ENCODE measurements at places on chromosomes 7 and 10.
A peak's percentile ranks its signal among the peaks of the same experiment; 100 is the strongest.

DNA sequence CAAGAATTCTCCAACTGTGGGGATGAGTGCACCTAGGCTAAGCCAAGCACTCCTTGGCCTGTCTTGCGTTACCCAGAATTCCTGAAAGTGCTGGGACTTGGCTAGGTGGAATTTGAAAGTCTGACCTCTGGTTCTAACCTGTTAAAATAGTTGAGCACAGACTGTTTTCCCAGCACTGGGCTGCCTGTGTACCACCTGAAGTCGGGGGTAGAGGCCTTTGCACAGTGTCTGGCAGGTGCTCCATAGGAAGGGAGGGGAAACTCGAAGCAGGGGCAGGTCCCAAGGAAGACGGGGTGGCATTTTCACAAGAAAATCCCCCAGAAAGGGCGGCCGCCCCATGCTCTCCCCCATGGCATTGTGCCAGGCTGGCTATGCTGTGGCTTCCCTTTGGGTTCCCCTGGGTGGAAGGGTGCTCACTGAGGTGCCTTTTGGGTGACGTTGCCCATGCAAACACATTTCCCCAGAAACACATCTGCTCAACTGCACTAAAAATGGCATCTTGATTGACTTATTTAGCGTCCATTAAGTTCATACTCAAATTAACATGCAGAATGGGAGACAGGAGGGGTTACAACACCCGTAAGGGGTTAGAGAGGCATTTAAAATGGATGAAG, 62.9 kb downstream of the SYPL1 start:
- no peak for DNase-seq

GRCh38 chr10:117186832-117187615, 10.3 kb upstream of the KCNK18 start:
- DNase-seq, result no peak

- no peak for DNase-seq
Measured at GRCh38 chr7:30684351-30684750, 2.1 kb upstream of the CRHR2 start.

- DNase-seq, result no peak
Measured at GRCh38 chr10:62907470-62908212, 91.5 kb upstream of the EGR2 start.

GRCh38 chr10:89062861-89063260, 72.3 kb downstream of the FAS start:
- no peak for DNase-seq

- no peak for DNase-seq
Measured at GRCh38 chr10:128472196-128472595, 346.0 kb upstream of the MKI67 start.

DNA sequence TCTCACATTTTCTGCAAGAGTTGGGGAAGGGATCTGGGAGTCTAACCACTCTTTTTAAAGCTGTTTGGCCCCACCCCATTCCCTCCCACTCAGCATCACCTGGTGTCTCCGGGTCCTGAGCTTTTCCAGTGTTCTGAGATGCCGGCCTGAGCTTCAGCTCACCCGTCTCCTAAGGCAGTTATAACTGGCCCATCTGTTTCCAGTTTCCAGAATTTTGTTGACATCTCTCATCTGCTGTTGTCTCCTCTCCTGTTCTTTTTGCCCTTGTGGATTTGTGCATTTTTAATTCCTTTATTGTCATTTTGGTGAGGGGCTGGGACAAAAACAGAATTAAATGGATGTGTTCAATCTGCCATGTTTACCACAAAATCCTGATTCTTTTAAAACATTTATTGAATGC, 160.6 kb downstream of the C10orf105 start:
- DNase-seq, result no peak

- no peak for DNase-seq
Measured at GRCh38 chr10:119619215-119619614, 22.5 kb upstream of the TIAL1 start.

DNA sequence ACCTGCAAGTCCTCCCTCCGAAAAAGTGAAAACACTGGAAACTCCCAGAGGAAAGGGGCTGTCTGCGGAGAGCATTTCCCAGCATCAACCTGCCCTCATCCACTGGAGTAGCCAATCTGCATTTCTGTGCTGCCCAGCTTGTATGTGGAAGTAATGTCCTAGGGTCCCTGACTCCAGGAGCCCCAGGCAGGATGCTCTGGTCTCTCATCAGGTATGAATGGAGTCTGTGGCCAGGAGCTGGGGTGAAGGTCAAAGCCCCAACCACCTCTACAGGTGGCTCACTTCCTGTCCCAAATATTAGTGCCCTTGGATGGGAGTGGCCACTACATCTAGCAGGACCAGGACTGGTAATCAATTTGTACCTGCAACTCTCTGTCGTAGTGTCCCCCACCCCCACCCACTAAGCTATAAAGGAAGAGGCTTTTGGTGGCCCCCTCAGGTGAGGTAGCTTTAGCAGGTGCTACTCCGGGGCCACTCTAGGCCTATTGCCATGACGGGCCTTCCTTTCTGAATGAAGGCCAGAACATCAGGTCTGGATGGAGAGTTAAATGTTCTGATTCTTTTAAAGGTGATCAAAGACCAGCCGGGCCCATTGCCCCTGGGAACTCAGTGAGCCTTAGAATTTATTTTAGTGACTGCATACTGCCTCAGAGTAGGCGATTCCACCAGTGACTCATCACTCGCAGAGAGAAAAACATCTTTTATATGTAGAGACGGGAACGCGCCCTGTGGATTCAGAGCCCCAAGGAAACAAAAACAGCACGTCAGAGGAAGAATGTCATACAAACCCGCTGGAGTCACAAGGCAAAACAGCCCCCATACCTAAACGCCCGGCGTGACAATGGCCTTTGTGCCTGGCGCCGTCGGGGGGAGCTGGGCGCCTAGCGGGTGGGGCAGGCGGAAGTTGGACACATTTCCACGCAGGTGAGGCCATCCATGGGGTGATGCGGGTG, 13.0 kb downstream of the EN2 start:
- no peak for DNase-seq

GRCh38 chr10:11242443-11243387, 225.0 kb downstream of the CELF2 start:
- DNase-seq, result no peak

GRCh38 chr7:22358820-22359697, 2.1 kb upstream of the RAPGEF5 start:
- no peak for DNase-seq

DNA sequence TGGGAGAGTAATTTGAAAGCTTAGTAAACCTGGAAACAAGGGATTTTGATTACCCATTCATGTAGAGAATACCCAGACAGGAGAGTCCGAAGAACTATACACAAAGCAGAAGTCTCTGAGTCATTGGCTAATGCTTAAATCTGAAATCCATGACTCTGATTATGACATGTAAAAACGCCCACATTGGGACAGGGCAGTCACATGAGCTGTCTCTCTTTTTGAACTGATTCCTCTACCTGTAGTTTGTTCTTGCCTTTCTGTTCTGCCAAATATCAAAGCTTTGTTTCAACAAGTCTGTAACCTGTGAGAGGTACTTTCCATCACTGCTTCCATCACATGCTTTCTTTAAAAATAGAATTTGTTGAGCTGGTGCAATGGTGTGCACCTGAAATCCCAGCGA, 4.3 kb upstream of the GPNMB start:
- DNase-seq, result no peak

GRCh38 chr7:26995666-26996065, 100.1 kb downstream of the HOXA1 start:
- no peak for DNase-seq

- DNase-seq, result no peak
Measured at GRCh38 chr10:71968553-71969474, 4.6 kb downstream of the CHST3 start.

GRCh38 chr7:2843711-2844152, 376 bp downstream of the GNA12 start:
- no peak for DNase-seq

- no peak for DNase-seq
Measured at GRCh38 chr10:124066126-124066700, 27.2 kb downstream of the CHST15 start.

DNA sequence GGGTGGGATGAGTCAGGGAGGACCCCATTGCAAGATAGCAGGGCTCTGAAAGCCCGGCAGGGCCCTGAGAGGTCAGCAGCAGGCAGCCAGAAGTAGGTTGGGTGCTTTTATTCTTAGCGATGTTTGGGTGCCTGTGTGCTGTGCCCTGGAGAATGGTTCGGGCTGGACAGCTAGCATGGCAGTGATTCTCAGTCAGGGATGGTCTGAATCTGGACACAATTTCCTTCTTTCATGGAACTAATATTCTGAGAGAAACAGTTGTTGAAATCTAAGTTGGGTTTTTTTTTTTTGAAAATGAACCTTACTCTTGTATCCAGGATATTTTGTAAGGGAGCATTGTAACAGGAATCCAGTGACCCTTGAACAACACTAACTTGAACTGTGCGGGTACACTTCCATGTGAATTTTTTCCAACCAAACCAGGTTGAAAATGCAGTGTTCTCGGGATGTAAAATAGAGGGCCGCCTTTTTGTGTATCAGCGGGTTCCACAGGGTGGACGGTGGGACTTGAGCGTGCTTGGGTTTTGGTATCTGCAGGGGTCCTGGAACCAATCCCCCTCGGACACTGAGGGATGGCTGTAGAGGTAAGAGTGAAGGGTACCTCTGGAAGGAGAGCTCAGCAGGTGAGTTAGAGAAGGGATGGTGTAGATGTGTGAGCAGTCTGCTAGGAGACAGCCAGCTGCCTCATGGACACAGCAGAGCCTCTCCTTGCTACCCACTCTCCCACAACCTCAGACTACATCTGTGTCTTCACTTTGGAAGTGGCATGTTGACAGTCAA, 12.5 kb downstream of the CCNY start:
- no peak for DNase-seq

- DNase-seq, result no peak
Measured at GRCh38 chr10:101061624-101062231, at the start of gene KAZALD1. Gene KAZALD1 (plus strand): TSS chr10:101061989. CDS start chr10:101062593, 604 bp downstream.

GRCh38 chr7:138295049-138295637, 164.9 kb upstream of the TRIM24 start:
- DNase-seq, result no peak

DNA sequence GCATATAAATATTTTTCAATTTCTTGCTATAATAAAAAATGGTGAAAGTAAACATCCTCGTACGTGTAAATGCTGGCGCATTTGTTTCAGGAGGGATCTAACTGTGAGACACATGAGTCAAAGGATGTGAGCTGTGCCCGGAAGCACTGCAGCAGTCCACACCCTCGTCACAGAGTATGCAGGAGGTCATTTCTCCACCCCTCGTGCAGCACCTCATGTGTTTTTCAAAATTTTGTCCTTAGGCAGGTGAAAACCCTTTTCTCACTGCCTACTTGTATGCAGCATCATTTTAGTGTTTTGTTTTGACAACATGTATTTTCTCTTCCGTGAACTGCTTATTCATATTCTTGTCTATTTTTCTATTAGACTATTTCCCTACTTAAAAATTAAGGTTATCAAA, 162.7 kb downstream of the AVL9 start:
- DNase-seq, result no peak

- DNase-seq, result no peak
Measured at GRCh38 chr7:68813551-68814080, 784.7 kb upstream of the AUTS2 start.

GRCh38 chr7:128939075-128939860, 1.5 kb downstream of the IRF5 start:
- DNase-seq, result no peak

GRCh38 chr10:70917226-70917625, 28.9 kb upstream of the PCBD1 start:
- DNase-seq, result no peak

DNA sequence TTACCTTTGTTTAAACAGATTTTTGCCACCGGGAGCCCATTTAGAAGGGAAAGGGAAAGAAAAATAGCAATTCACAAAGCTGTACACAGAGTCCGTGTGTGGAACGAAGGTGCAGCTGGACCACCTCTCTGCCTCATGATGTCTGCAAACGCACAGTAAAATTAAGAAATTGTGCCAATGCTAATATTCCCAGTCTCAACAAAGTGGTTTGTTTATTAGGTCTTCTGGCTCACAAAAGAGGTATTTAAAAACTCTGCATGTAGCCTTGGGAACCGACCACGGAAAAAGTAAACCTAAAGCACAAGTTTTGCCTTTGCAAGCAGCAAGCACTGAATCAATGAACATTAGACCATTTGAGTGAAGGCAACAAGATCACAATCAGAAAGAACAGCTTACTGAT, 57.7 kb downstream of the CREB3L2 start:
- DNase-seq, result no peak

- peak; percentile 61 for DNase-seq
Measured at GRCh38 chr7:139775829-139776266, 1.9 kb downstream of the HIPK2 start.

- no peak for DNase-seq
Measured at GRCh38 chr10:6114299-6114698, 25.5 kb downstream of the RBM17 start.

GRCh38 chr7:22083704-22084240, 138.1 kb upstream of the CDCA7L start:
- no peak for DNase-seq

DNA sequence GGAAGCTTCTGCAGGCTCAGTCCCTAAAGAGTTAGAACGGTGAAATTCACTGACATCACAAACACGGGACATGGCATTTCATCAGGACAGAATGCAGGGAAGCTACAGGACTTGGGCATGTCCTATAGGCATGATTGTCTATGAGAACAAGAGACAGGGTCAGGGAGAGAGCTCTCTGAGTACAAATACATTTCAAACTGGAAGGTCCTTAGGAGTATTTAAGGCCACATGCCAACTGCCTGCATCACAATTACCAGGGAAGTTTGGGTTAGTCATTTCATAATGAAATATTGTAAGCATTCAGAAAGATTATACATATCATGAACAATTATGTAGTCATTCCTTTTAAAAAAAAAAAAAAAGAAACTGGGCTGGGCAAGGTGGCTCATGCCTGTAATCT, 71.3 kb downstream of the CREB3L2 start:
- DNase-seq, result no peak

DNA sequence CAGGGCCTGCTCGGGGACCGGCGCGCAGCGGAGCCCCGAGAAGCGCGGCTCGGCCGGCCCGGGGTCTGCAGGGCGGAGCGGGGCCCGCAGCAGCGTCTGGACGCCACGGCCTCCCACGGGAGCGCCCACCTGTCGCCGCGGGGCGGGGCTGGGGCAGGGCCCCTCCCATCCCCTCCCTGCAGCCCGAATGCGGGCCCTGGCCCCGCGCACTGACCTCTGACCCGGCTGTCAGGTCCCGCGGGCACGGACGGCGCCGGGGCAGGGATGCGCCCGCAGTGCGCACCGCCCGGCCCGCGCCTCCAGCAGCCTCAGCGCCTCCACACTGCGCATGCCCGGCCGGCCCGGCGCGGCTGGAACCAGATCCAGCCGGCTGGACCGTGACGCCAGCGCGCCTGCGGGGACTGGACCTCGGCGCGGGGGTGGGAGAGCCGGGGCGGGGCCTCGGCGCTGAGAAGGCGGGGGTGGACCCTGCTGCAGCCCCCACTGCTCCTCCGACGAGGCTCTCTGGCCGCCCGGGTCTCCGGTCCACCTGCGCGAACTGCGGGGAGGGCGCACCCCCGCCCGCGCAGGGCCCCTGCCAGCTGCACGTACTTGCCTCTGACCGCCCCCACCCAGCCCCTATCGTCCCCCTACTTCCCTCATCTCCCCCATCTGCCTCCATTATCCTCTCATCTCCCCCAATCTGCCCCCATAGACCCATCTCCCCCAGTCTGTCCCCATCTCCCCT, 16.1 kb upstream of the GPR146 start:
- peak; percentile 85 for DNase-seq
